Hepatic stellate cell (primary cell): ENCODE measurements at places on chromosomes 12 and 14.

DNA sequence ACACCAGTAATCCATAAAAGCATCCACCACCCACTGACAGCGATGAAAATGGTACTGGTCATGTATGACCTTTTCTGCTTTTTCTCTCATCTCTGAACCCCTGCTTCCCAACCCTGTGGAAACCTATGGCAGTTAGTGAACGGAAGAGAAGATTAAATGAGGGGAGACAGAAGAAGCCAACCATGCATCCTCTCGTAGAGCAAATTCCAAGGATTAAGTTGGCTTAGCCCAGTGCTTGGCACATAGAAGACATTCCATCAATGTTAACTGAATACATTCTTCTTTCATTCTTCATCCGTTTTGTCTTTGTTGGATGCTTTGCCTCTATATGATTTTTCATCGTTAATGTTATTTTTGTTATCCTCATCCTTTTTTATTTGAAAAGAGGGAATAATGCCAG is 339.7 kb upstream of the FLRT2 start:
- DNase-seq, result no peak

DNA sequence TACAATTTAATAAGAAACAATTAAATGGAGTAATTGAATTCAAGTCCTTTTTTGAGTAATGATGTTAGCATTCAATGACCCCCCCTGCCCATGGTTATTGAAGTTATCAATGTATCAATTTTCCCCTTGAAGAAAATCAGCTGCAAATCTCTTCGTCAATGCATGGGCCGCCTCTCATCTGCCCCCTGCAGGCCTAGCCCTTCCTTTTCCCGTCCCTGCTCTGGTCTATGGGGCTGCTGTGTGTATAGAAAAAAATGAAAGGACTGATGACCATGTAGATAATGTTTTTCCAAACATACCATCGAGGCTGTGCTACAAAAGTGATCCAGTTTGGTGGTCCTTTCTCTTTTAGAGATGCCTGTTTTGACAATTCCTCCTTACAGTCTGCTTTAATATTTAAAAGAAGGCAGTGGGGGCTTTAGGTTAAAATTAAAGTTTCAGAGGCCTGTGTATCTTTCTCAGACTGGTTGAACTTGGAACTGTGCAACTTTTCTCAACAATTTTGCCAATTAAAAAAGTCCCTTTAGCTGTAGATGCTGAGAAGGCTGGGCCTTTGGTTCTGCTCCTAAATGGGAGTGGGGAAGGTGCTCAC is 98.4 kb downstream of the APAF1 start:
- DNase-seq, result no peak

DNA sequence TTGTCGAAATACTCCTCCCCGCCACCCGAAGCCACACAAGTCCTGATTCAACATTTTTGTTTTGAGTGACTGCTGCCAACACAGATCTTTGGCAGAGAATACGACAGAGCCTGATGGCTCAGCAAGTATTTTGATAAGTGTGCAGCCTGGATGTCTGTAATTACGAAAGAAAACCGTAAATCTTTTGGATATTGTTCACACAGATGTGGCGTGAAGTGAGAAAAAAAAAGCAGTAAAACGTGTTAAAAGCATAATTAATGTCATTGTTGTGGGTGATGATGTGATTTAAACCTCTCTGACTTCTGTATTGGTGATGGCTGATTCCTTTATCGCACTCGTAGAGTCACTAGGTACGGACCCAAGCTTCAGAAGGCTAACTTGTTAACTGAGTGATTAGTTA is 98.7 kb downstream of the PHETA1 start:
- no peak for DNase-seq

- no peak for DNase-seq
Measured at GRCh38 chr14:31084385-31084784, 58.2 kb upstream of the STRN3 start.

GRCh38 chr14:93126111-93126510 is 10.4 kb upstream of the ITPK1 start:
- no peak for DNase-seq

DNA sequence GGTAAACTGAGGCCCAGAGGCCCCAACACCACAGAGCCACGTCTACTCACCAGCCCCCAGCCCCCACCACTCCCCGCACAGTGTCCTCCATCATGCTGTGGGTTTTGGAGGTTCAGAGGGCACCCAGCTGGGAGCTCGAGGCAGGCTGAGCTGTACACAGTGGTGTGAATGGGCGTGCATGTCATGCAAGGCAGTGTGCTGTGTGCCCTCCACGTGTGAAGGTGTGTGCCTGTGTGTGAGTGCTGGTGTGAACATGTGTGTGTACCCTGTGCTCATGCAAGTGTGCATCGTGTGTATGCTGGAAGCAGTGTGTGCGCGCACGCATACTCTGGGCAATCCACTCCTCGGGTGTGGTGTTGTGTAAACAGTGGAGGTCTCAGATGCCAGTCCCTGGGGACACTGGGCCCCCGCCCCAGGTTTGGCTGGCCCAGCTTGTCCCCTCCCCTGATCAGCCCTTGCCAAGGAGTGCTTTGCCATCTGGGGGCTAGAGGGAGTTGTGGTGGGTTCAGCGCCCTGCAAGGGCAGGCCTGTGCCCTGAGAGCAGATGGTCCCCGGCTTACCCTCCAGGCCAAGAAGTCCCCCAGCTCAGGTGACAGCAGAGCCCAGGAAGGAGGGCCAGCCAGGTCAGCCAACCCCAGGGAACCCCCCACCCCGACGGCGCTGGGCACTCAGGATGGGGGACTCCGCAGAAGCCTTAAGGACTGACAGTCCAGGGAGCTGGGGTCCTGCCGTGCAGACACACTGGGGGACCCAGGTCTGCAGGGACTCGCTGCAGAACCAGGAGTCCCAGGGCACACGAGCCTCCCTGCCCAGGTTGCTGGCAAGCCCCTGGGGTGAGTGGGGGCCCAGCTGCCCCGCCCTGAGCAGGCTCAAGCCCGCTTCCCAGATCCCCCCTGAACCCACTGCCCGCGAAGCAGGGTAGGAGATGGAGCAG is 23.8 kb upstream of the GPR132 start:
- no peak for DNase-seq

GRCh38 chr14:24712374-24712773 is 78.4 kb upstream of the GZMB start:
- no peak for DNase-seq

- no peak for DNase-seq
Measured at GRCh38 chr12:93466625-93467350, 526 bp upstream of the MRPL42 start.

DNA sequence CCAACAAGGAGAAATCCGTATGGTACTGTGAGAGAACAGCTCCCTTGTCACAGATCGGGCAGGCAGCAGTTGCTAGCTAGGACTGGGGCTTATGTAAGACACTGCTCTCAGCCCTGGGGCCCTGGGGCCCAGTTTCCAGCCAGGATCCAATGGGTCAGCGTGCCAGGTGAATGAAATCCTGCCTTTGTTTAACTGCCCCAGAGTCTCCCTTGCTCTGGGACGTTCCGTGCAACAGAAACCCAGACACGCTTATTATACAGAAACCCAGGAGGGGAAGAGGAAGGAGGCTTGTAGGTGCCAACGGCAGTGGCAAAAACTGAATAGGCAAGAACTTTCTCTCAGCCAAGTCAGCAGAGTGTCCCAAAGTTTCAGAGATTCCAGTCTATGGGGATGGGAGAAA is 110.6 kb downstream of the DIO2 start:
- no peak for DNase-seq
